ENCODE measurements at places on chromosomes 11 and 22.

DNA sequence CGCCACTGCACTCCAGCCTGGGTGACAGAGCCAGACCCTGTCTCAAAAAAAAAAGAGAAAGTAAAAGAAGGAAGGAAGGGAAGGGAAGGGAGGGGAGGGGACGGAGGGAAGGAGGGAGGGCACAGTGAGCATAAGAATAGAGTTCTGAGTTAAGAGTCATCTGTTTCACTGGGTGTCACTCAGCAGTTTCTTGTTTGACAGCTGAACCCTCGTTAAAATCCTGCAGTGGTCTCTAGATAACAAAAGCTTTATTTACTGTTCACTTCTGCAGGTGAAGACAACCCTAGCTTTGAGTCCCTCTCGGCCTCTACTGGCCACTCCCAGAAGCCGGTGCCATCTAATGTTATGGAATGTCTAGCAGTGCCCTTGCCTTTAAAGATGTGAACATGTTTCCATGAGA, 71.2 kb downstream of the CLPB start:
- no peak for DNase-seq

DNA sequence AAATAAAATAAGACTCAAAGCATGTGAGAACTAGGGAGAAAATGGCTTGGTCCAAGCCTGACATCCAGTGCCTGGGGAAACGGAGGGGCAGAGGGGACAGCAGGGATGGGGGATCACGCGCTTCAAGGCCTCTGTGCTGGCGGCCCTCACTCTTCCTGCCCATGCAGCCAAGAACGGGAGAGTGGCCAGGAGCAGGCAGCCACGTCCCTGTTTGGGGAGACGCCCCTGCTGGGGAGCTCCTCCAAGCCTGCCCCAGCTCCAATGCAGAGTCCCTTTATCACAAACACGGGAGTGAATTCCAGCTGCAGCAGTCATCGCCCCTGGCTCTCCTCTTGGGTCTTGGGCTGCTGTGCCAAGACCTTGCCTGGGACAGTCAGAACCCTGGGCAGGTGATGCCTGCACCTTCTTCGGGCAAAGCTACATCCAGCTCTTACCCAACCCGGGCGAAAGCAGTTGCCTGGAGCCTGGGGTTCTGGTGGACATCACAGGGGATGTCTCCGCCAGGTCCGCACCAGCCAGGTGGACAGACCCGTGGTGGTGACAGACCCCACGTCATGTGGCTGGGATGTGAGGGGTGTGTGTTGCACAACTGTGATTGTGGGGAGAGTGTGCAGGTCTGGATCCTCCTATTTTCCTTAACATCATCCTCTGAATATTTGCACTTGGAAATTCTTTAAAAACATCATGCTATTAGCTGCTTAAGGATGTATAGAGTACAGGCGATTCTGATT, 1391.3 kb downstream of the BRD1 start:
- DNase-seq: no peak

DNA sequence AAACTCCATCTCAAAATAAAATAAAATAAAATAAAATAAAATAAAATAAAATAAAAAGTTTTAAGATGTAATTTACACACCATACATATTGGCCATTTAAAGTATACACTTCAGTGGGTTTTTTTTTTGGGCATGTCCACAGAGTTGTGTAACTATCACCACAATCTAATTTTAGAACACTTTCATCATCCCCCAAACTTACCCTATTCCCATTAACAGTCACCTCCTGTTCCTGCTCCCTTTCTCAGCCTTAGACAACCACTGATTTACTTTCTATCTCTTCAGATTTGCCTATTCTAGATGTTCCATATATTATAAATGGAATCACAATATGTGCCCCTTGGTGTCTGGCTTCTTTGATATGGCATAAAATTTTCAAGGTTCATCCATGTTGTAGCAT, 4.6 kb upstream of the ACER3 start:
- DNase-seq: no peak

DNA sequence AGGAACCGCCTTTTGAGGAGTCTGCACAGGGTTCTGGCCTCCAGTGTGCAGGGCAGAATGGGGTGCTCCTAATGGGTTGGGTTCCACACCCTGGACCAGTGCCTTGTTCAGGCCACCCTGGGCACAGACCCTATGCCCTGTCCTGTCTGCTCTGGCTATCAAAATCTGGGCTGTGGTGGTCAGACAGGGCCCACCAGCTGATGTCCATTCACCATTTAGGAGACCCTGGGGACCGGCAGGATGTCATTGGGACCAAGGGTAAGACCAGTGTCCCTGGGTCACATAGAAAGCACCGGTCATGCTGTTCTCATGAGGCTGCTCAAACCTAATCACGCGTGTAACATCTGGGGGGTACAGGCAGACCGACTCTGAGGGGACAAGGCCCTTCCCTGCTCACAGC, 37.3 kb downstream of the PARVG start:
- DNase-seq: no peak

DNA sequence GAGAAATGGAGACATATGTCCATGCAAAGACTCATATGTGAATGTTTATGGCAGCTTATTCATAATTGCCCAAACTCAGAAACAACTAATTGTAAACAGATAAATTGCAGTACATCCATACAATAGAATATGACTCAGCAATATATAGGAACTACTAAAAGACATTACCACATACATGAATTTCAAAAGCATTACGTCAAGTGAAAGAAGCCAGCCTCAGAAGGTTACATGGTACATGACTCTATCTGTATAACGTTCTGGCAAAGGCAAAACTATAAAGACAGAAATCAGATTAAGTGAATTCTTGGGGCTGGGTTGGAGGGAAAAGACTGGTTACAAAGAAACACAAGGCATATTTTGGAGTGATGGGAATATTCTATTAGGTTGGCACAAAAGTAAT, 7.2 kb downstream of the KCTD21 start:
- DNase-seq: no peak

DNA sequence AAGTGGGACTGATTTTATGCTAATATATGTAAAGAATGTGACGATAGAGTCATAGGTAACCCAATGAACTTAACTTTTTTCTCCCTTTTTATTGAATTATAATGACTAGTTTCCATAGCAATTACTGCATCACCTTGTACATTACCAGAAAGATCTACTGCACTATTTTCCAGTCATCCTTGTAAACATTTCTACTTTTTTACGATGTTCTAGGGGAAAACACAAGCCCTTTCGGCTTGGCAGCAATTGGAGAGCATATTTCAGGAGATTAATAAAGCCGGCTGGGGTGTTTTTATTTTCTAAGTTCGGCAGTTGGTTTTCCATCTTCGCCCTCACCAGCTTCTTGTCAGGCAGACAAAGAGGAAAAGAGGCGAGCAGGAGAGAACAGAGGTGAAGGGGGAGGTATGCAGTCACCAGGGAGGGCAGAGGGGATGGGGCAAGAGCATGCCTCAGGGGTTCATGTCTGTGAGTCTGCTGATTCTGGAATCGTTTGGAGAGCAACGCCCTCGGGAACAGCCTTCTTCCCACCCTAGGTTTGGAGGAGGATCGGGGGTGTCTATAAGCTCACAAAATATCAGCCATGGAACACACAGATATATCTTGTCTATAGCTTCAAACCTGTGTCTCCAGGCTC, 476.4 kb downstream of the MIAT start:
- DNase-seq: no peak

DNA sequence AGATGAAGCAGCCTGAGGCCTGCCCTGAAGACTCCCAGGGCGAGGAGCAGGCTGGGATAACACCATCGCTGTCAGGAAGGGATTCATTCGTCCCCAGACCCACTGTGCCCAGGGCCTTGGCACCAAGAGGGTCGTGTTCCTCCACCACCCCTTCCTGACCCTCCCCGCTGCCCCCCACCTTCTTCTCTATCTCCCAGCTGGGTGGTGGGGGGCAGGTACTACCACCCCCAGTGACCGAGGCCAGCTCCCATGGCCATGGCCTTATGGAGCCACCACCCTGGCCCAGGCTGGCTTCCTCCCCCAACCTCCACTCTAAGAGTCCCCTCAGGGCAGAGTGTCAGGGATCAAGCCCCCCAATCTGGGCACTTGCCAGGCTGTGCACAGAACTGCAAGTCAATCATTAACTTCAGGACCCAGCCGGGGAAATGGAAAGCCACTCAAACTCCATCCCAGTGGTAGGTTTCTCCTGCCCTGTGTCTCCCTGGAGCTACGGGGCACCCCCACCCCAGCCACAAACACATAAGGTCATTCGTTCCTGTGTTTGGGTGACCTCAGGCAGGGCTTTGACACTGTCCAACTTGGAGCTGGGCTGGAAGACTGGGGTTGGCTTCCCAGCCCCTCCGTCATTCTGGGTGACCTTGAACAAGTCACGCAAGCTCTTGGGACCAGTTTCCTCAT, 33.3 kb upstream of the WNT11 start:
- no peak for DNase-seq

DNA sequence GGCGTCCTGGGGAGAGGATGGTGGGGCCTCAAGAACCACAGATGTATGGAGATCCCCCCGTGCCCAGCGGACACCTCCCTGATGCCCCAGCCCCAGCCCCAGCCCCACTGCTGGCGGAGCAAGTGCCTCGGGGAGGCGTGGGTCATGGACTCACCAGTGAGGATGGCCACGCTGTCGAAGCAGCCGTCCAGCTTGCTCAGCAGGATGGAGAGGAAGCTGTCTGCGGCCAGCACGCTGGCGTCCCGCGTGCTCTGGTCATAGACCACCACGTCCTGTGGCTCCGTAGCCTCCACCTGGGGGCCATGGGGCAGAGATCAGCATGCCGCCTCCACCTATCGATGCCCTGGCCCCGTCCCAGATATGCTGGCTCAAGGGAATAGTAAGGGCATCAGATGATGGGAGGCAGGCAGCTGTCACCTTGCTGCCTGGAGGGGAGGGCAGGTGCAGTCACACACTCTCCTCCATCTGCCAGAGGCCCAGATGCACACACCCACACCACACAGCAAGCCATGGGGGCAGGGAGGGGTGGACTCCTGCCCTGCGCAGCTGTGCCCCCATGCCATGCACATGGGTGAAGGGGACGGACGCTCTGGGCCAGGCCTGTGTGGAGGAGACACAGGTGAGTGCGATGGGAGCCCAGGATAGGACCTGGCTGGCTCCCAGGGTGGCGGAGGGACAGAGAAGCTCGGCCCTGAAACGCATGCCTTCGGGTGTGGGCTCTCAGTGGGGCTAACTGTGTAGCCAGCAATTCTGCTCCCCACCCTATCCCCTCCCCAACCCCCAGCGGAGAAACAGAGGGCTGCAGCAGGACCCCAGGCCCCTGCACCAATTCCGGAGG, 8.2 kb downstream of the DUSP8 start:
- no peak for DNase-seq

GRCh38 chr22:17257121-17258001, 38.1 kb upstream of the ADA2 start:
- no peak for DNase-seq

DNA sequence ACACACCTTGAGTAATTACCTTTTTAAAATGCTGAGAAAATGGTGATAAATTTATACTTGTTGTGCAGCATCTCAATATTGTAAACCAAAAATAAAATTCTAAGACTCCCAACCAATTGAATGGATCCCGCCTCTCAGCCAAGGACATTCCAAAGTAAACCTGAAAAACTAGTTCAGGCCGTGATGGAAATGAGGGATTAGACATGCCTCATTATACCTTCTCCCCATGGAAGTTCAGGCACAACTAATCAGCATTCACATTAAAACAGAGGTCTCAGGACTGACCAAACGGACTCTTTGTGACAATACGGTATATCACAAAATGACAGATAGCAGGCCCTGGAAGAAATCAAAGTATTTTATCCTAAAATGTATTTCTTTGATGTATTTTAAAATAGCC, 907.4 kb upstream of the RAG2 start:
- no peak for DNase-seq

GRCh38 chr22:20565079-20565734, 57.8 kb downstream of the MED15 start:
- no peak for DNase-seq

GRCh38 chr11:60265373-60266214, 14.9 kb upstream of the MS4A4A start:
- DNase-seq: no peak

Measured in activated CD4-positive, alpha-beta T cell treated with anti-CD3 and anti-CD28 coated beads, Interleukin-2, amount 50 U/mL, for 1 hour (primary cell).